ENCODE measurements at places on chromosomes 13 and 19.

DNA sequence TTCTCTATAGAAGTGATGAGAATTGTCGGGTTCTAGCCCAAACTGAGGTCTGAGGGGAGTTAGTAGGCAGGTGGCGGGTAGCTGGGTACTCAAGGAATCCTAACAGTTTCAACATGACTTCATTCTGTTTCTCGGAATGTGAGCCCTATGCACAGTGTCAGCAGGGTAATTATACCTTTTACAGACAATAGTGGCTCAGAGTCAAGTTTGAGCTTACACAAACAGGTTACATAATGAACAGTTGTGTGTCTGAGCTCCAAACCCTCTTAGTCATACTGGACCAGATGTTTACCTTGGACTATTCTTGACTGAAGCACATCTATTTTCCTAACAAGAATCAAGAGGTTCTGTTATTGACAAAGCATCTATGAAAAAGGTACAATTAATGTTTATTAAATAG, 1066.7 kb upstream of the PCDH20 start:
- no peak for DNase-seq

DNA sequence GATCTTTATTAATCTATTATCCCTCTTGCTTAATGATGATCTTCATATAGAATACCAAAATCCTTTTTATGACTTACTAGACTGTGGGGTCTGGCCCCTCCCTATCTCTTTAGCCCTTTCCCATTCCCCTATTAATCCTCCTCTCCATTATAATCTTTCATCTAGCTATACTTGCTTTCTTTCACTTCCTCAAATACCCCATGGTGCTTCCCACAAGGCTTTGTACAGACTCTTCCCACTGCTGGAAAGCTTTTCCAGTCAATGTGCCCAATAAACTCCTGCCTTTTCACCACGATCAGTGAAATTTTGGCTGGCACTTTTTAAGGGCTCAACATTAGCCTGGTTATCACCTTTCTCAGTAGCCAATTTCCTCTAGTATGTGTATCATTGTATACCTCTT, 3.2 kb upstream of the EBPL start:
- DNase-seq, result no peak

DNA sequence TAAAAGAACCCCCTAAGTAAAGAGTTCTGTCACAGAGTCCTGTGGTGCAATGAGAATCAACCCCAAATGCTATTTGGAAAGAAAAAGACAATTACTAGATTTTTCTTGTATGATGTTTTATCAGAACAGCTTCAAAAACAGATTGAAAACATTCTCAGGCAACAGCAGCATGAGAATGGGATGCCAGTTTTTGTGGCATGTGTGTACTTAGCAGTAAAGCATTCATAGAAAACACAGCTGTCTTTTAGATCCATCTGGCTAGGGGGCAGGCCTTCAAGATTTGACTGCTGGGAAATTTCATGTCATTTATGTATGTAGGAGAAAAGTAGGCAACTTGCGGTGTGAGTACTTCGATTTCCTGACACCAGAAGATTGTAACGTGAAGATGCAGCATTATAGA, 170.5 kb upstream of the HTR2A start:
- DNase-seq, result no peak

DNA sequence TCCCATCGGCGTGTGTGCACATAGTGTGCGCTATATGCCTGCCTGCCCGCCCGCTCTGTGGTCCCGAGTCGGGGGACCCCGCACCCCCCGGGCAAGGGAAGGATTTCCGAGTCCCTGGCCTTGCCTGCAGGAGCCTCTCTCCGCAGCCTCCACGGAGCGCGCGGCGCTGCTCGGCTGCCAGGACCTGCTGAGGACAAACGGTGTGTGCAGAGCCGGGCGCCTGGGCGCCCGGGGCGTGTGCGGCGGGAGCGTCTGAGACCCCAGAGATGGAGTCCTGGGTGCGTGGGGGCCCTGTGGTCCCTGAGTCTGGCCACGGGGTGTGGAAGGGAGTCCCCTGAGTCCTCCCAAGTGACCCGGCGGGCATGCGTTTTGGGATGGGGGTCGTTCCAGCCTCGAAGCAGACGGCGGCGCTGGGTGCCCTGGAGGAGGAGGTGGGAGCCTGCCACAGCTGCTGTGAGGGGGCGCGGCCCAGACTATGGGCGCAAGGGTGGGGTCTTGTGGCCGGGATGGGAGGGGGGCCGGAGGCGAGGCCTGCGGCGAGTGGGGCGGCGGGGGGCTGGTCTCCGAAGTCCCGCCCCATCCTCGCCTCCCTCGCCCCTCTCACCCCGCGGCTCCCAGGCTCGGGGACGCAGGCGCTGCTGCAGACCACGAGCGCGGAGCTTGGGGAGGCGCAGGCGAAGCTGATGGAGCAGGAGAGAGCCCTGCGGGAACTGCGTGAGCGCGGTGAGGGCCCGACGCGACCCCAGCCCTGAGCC, 25.3 kb downstream of the CLEC4M start:
- no peak for DNase-seq

DNA sequence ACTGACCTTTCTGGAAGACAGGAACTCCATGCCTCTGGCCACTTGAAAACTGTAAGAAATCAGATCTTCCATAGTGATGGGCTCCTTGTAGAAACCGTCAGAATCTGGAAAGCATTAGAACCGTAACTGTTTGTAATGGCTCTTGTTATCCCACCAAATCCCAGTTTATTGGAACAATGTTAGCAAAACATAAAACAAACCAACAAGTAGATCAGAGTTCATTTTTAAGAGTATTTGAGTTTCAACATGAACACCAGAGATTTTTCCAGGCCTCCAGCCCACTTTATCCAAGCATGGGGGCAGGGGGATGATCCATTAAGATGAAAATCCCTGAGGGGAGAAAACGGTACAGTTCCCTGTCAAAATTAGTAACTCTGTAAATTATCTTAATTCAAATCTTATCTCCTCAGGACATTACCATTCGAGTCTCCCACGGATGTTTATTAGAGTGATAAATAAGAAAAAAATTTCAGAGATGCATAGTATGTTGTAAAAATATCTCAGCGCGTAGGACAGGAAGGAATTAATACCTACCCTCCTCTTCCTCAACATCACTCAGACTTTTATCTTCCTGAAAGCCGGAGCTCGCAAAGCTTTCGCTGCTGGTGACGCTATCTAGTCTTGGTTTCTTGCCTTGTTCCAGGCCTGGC, 172.5 kb downstream of the FLT1 start:
- no peak for DNase-seq

GRCh38 chr13:30580852-30581502, 36.7 kb upstream of the USPL1 start:
- DNase-seq, result no peak

DNA sequence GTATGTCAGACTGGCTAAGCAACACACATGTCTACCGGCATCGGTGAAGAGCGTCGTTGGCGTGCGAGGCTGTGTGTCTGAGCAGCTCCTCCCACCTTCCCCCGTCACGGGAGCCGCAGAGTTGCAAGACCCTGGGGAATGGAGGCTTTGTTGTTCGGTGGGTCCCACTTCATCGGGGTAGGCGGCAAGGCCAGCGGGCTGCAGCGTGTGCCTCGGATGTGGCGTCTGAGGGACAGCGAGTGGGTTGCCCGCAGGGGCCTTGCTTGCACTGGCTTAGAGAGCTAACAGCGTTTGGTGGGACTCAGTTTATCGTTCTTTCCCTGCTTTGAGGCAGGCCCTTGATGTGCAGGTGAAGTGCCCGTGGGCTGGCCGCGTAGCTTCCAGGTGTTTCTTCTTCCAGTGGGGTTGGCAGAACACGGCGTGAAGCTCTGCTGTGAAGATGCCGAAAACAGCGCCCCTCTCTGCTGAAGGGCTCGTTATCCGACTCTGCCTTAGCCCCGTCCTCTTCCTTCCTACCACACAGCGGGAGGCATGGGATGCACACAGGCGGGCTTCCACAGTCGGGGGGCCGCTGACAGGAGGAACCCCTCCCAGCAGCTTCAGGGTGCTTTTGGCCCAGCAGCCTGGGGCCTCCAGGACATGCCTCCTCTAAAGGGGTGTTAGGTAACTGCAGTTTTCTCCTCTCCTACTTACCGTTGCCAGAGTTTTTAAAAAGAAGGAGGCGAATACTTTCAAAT, 85.2 kb downstream of the ATP11A start:
- no peak for DNase-seq

GRCh38 chr19:46126086-46126580, 1.6 kb upstream of the IGFL3 start:
- no peak for DNase-seq

DNA sequence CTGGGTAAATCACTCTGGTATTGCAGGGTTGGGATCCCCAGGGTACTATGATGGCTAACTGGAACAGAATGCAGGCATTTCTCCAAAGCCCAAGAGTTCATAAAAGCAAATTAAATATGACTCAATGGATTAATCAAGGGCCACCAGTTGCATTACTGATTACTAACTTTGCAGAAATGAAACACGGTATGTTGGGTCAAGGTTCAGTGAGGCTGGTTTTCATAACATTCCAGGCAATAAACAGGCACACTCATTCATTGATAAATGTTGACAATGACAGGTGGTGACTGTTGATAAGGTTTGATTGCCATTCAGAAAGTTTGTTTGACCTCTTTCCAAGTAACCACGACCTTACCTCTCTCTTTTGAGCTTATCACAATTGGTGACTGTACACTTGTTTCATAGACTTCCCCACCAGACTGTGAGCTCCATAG, 506 bp upstream of the AP1M1 start:
- no peak for DNase-seq

DNA sequence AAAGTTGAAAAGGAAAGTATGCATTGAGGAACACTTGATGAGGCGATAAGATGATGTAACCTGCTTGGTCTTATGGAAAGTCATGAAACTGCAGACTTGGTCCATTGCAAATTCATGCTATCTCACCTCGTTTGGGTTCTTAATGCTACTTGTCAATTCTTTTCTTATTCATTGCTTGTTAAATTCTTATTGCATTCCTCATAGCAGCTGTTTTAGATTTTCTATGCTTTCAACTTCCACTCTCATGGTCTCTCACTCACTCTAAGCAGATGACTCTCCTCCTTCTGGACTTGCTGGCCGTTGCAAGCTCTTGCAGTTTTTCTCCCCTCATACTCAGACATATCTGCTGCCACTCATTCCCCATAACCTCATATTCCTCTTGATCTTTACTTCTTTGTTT, 67.8 kb upstream of the CSNK1A1L start:
- DNase-seq, result no peak

- DNase-seq, result no peak
Measured at GRCh38 chr19:43148233-43148632, 38.1 kb downstream of the PSG5 start.

DNA sequence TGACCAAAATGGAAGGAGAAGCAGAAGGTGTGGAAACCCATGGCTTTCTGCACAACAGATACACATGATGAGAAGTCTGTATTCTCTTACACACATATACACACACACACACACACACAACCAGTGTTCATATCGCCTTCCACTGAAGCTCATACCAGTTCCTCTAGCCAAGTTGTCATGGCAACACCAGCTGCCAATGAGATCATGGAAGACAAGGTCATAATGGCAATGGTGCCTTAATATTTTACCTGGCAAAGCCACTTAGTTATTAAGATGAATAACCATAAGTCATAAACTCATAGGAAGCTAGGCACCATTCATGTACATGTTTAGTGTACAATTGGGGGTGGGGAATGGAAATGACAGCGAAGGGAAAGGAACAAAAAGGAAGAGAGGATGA, 2.6 kb upstream of the DHRS12 start:
- DNase-seq, result no peak

DNA sequence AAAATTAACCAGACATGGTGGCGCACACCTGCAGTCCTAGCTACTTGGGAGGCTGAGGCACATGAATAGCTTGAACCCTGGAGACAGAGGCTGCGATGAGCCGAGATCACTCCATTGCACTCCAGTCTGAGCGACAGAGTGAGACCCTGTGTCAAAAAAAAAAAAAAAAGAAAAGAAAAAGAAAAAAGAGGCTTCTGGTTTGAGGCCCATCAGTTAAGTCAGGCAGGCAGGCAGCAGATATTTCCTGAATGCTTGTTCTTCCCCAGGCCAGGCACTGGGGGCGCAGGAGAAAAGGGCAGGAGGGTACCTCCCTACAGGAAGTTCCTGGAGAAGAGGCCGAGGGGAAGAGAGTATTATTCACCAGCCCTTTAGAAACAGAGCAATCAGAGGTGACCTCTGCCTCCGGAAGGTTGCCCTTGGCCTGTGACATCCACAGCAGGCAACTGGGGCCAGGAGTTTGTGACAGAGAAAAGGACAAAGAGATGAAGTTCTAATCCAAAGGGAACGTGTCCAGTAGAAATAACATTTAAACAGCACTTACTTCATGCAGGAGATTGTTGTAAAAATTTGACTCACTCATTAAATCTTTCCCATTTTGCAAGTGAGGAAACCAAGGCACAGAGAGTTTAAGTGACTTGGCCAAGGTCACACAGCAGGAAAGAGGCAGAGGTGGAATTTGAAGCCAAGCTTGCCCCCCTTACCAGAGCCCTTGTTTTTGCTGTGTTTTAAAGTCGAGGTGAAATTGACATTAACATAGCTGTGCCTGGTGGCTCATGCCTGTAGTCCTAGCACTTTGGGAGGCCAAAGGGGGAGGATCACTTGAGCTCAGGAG, 4.3 kb upstream of the RLN3 start:
- DNase-seq, result no peak

GRCh38 chr19:58510084-58510862, 1.5 kb downstream of the SLC27A5 start:
- DNase-seq, result no peak

DNA sequence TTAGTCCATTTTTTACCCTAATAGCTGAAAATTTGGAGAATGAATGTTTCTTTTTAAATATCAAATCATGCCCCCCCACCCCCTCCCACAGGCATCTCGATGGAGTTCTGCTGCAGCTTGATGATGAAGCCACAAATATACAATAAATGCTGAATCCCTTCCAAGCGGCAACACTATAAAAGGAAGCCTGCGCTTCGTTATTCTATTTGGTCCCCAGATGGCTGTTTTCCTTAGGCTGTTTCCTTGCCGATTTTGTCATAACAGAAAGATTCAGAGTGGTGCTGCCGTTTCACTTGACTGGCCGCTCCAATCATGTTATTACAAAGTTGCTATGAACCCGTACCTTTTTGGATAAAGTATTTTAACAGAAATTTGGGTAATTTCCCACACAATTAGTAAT, 79.5 kb downstream of the MYO16 start:
- no peak for DNase-seq

DNA sequence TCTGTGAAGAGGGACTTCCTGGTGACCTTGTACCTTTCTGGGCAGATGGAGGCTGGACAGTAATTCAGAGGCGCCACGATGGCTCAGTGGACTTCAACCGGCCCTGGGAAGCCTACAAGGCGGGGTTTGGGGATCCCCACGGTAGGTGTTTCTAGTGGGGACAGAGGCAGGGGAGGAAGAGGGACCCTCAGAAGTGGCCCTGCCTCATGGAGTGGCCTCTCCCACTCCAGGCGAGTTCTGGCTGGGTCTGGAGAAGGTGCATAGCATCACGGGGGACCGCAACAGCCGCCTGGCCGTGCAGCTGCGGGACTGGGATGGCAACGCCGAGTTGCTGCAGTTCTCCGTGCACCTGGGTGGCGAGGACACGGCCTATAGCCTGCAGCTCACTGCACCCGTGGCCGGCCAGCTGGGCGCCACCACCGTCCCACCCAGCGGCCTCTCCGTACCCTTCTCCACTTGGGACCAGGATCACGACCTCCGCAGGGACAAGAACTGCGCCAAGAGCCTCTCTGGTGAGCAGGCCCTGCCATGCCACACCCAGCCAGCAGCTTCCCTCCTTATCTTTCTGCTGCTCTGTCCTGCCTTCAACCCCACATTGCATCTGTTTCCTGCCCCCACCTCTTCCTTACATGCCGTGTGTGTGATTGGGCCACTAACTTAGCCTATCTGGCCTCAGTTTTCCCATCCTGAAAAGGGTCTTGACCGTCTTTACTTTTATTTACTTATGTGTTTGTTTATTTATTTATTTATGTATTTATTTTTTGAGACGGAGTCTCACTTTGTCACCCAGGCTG, 7.3 kb downstream of the ANGPTL4 start:
- no peak for DNase-seq

Measured in NCI-H2081 treated with DMSO at 0.1 percent for 48 hours (cell line).